ENCODE measurements at places on chromosomes 12 and 14.
A peak's percentile ranks its signal among the peaks of the same experiment; 100 is the strongest.

DNA sequence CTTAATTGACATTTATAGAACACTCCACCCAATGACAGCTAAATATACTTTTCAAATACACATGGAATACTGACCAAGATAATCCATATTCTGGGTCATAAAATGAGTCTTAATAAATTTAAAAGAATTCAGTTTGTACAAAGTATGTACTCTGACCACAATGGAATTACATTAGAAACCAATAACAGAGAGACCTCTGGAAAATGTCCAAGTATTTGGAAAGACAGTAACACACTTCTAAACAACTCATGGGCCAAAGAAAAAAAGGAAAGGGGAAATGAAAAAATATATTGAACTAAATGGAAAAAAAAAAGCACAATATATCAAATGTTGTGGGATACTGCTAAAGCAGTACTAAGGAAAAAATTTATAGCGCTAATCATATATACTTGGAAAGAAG, 52.0 kb downstream of the CRACR2A start:
- DNase-seq, result no peak

DNA sequence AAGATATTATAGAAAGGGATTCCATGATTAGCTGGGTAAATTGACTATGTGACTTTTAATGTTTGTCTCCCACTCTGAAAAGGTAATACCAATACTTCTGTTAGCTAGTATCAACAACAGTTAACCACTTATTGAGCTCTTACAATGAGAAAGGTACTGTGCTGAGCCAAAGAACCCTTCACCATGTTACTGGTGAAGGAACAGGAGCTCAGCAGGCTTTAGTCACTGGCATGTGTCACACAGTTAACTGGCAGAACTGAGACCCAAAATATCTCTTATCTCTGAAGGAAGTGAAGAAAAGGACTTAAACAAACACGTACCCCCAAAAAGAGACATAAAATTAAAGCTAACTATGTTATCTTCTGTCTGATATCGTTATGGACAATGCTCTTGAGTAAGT, 170.6 kb downstream of the MED13L start:
- no peak for DNase-seq

- DNase-seq, result no peak
Observed at GRCh38 chr14:99234355-99234754, 37.6 kb downstream of the BCL11B start.

- no peak for DNase-seq
Observed at GRCh38 chr12:132858718-132859266, 28.6 kb downstream of the CHFR start.

- DNase-seq, result peak; percentile 19
Observed at GRCh38 chr14:51776102-51776894, 84.1 kb upstream of the GNG2 start.

GRCh38 chr12:116071555-116072230, 205.8 kb downstream of the MED13L start:
- DNase-seq, result no peak

- DNase-seq, result no peak
Observed at GRCh38 chr14:78292003-78292402, 121.8 kb downstream of the NRXN3 start.

DNA sequence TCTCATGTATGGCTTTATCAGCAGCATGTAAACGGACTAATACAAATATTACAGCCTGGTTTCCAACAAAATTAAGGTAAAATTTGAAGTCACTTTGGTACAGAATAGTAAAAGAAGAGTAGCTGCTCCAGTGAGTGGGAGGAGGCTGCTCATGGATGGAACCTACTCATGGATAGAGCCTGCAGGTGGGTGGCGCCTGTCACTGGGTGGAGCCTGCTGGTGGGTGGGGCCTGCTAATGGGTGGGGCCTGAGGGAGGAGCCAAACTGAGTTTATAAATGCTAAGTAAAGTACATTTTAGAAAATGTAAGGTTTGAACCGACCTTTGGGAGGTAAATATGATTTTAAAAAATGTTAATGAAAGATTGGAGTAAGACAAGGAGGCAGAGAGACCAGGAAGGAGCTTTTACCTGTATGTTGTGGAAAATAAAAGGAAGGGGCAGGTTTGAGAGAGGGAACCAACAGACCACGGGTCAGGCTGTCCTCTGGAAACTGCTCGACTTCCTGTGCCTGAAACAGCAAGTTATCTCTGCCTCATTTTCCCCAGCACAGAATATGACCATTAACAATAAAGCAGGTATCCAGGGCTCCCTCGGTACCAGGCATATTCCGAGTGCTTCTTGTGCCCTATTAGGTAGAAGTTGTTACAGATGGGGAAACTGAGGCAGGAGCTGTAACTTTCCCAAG, 55.9 kb upstream of the SEL1L start:
- no peak for DNase-seq

DNA sequence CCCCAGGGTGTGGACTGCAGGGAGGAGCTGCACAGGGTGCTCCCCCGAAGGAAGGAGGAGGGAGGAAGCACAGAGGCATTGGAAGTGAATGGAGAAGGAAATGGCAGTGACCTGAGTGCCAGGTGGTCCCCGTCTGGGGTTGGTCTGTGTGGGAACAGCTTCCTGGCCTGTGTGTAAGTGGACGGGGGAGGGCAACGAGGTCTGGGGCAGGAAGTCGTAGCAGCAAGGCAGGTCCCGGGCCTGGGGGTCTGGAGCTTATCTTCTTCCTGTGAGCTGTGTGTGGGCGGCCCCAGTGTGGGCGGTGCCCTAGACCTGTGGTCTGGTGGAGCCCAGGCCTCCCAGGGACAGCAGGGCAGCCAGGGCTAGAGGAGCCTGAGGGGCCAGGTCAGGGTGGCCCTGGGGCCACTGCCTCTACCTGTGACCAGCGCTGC, 382.1 kb downstream of the TMEM121 start:
- DNase-seq, result no peak

GRCh38 chr14:24861083-24861630, 188.8 kb downstream of the STXBP6 start:
- no peak for DNase-seq

Data from stimulated activated CD4-positive, alpha-beta T cell treated with anti-CD3 and anti-CD28 coated beads, Interleukin-12 subunit alpha, Interleukin-12 subunit beta, amount 100 ng/mL, for 4 hours (primary cell).